AG10803 (cell line): ENCODE measurements at places on chromosomes 12 and 14.

- DNase-seq, result peak; percentile 28
Observed at GRCh38 chr12:48454667-48455066, 17.7 kb upstream of the ANP32D start.

GRCh38 chr12:89051065-89051677 is 301.1 kb downstream of the DUSP6 start:
- peak; percentile 69 for DNase-seq

DNA sequence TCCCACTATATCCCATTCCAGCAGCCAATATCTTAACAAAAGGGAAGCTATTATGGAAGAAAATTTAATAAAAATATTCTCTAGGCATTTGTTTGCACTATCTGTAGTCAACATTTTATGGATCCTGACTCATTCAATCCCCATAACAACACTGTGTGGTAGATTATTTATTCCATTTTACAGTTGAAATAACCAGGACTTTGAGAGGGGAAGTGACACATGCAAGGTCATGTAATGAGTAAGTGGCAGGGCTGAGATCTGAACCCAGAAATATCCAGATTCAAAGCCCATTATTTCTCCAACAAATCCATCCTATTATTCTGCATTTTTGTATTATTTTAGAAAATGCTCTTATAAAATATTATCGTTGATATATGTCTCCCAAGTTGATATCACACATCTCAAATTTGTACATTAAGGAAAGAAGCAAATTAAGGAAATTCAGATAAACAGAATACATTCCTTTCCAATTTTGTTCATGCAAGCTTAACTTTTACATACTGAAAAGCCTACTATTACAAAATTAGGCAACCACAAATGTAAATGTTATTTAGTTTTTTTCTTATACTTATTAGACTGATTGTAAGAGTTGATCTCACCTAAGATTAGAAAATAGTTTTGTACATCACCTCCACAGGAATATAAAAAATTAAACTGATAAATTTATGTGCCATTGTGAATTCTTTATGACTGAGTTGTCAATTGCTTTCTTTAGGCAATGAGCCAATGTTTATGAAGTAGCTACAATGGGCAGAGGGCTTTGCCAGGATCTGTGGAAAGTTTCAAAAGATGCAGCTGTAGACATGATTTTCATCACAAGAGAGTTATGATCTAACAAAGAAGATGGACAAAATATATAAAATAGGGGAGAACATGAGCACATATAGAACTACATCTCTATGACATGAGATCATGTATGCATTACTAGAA is 55.1 kb upstream of the E2F7 start:
- DNase-seq, result peak; percentile 65

DNA sequence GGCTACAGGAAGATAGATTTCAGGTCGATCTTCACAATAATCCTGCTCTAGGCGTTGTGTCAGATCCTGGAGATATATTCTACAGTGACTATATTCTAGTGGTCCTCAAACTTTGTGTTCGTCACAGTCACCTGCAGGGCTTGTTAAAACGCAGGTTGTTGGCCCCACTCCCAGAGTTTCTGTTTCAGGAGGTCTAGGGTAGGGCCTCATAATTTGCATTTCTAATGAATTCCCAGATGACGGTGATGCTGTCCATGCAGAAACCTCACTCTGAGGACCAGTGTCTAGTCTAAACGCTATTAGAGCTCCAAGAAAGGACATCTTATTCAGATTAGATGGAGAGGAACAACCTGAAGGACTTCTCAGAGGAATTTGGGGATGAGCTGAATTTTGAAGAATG is 13.2 kb upstream of the SLC6A13 start:
- no peak for DNase-seq

DNA sequence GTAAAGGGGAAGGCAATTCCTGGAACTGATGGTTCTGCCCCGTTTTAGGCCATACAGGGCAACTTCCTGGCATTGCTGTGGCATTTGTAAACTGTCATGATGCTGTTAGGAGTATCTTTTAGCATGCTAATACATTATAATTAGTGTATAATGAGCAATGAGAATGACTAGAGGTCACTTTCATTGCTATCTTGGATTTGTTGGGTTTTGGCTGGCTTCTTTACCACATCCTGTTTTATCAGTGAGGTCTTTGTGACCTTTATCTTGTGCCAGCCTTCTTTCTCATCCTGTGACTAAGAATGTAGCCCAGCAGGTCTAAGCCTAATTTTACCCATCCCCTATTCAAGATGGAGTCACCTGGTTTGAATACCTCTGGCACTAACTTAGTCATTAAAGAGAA is 51.2 kb downstream of the TESPA1 start:
- no peak for DNase-seq

DNA sequence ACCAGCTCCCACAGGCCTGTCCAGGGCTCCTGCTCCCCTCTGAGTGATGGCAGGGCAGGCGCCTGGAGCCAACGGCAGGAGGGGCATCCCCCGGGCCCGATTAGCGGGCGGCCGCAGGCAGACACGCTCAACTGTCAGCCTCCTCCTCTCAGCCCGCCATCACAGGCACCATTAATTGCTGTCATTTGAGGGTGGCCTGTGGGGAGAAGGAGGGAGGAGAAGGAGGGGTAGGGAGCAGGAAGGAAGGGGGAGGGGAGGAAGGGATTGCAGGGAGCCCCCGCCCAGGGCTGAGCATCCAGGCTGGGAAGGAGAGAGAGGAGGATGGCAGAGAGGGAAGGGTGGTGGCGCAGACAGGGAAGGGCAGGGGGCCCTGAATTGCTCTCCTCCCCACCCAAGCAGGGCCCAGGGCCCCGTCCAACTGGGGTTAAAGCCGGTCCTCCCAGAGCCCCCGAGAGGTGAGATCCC is 36.1 kb downstream of the NCOR2 start:
- DNase-seq, result no peak

- DNase-seq, result no peak
Observed at GRCh38 chr12:46134205-46134811, 134.5 kb downstream of the SLC38A1 start.

GRCh38 chr12:27244689-27245488 is 803 bp downstream of the STK38L start:
- peak; percentile 55 for DNase-seq

DNA sequence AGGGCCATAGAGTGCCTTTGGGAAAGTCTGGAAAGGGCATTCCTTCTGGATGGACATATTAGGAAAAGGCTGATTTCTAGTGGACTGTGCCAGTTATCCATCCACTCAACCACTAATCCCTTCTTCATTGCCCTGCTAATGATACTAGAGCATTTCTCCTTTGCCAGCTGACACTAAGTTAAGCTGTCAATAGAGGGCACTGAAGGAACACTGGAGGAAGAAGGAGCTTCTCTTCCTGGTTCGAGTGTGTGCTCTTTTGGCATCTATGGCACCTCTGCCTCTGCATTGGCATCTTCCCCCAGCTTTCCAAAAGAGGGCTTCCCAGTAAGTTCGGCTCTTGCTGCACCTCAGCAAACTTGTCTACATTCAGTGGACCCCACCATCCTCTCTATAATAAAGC is 165.4 kb downstream of the DERA start:
- DNase-seq, result peak; percentile 22

DNA sequence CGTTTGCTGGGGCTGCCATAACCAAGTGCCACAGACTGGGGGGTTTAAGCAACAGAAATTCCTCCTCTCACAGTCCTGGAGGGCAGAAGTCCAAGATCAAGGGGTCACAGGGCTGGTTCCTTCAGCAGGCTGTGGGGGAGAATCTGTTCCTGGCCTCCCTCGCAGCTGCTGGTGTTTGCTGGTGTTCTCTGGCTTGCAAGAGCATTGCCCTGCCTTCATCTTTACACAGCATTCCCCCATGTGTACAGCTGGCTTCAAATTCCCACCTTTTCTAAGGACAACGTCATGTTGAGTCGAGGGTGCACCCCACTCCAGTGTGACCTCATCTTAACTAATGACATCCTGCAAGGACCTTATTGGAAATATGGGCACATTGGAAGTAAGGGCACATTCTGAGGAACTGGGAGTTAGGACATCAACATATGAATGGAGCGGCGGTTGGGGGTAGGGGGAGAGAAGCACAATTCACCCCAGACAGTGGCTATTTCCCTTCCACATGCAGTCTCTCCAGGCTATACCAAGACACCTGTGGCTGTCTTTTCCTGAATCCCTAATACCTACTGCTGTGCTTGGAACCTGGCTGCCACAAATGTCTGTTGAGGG is 123.6 kb downstream of the FOXN3 start:
- DNase-seq, result no peak

DNA sequence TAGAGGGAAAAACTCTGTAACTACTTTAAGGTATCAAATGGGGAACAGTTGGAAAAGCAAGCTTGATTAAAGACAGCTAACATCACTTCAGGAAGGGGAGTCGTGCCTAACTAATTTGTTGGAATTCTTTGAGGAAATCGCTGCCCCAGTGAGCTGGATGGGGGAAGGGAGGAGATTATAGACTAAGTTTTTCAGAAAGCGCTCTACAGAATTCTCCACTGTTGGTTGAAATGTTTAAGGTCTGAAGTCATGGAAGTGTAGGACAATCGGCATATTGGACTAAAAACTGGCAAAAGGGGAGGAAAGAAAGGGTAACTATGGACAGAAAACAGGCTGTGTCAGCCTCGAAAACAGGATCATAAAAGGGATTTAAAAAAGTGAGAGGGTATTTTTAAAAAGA is 229.9 kb upstream of the HMGA2 start:
- peak; percentile 26 for DNase-seq

GRCh38 chr12:52528641-52529143 is 8.5 kb upstream of the KRT5 start:
- no peak for DNase-seq

- DNase-seq, result no peak
Observed at GRCh38 chr12:19166387-19166786, 36.9 kb downstream of the PLEKHA5 start.

DNA sequence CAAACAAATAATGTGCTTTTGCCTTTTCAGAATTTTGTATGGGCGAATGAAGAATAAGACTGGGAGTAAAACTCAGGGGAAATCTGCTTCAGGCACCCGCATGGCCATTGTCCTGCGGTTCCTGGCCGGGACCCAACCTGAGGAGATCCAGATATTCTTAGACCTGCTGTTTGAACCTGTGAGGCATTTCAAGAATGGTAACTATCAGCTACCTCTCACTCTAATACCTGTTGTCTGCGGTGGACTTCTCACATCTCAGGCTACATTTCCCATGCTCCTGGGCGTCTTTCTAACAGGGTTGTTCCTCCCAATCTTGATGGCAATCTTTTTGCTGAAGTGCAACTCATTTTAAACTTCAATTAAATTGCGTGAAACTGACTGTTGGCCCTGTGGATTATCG is 47.1 kb downstream of the UTP20 start:
- no peak for DNase-seq

DNA sequence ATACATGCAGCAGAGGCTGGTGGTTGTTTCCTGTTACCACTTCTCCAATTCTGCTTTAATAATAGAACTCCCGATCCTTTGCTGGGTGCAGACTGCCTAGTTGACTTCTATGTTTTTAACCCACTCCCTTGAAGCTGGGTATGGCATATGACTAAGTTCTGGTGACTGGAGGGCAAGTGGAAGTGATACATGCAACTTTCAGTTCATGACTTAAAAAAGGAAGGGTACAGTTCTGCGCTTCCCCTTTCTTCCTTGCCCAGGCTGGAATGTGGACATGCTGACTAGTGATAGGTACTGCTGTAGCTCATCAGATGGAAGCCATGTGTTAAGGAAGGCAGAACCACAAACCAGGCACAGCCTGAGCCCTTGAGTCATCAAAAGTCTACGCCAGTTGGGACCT is 2.4 kb upstream of the A2M start:
- peak; percentile 4 for DNase-seq

- DNase-seq, result no peak
Observed at GRCh38 chr14:105748204-105748578, 221.8 kb downstream of the TMEM121 start.

DNA sequence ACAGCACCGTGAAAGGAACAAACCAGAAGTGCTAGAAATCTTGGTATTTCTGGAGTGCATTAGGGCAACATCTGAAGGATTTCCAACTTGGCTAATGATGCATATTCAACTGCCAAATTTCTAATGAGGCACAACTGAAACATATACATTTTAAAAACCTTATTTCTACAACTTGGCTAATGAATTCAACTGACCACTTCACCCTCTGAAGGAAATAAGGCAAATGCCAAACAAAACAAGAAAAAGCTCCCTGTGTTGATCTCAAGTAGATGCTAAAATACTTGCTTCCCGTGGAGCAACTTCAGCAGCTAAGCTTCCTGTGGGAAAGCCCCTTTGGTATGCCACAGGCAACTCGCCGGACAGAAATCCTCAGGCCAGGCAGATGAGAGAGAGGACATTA is 167.1 kb downstream of the TTC7B start:
- peak; percentile 50 for DNase-seq

- DNase-seq, result no peak
Observed at GRCh38 chr14:50524060-50524459, 8.3 kb downstream of the MAP4K5 start.

DNA sequence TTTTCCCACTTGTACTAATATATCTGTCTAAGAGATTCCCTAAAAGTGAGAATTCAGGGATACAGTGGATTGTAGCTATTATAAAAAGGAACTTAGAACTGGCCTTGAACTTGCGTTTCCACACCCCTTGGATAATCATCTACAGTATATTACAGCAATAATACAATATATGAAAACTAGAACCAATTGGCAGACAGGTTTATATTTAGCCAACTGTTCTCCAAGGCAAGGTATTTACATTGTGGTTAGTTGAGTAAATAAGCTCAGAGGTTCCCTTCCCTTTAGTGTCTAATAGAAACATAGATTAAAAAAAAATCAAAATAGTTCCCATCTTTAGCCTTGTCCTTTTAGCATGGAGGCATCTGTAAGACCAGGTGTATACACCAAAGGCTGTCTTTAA is 42.1 kb downstream of the LIMA1 start:
- DNase-seq, result no peak

- DNase-seq, result no peak
Observed at GRCh38 chr12:21483531-21483930, 17.9 kb downstream of the RECQL start.

DNA sequence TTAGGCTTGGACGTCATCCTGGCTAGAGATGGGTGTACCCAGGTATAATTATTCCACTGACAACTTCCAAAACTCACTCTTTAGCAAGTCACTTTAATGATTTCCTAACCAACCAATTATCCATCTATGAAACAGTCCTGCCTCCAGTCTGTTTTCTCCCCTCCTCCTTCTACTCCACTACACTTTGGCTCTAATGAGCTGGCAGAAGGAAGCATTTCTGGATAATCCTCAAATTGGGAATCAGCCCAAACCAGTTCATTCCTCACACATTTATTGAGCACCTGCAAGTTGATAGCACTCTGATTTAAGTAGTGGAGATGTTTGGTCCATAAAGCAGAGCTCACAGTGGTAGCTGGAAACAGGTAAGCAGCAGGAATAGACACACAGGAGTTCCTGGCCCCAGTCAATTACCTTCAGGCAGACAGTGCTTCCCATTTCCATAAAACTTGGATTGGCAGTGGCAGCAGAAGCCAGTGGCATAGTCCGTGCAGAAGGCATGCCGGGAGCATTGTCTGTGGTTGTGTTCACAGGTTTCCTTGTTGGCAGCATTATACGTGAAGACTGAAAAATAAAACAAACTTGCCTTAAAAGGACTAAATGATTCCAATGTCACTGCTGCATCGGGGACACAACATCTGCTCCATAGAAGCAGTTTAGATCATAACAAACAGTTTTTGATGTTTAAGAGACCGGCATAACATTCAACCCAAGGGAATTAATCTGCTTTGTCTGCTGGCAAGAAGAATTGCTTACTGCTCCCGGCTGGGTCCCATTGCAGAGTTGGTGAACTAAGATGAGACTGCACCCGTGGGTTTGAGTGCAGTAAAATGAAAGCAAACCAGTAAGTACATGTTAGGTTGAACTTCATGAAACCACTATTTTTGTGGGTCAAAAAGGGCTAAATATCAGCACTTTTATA is 26.2 kb downstream of the NID2 start:
- peak; percentile 20 for DNase-seq
